ENCODE measurements at places on chromosomes 1 and 21.
A peak's percentile ranks its signal among the peaks of the same experiment; 100 is the strongest.

GRCh38 chr1:20634065-20634593 is 871 bp downstream of the PINK1 start:
- DNase-seq: peak; percentile 33

DNA sequence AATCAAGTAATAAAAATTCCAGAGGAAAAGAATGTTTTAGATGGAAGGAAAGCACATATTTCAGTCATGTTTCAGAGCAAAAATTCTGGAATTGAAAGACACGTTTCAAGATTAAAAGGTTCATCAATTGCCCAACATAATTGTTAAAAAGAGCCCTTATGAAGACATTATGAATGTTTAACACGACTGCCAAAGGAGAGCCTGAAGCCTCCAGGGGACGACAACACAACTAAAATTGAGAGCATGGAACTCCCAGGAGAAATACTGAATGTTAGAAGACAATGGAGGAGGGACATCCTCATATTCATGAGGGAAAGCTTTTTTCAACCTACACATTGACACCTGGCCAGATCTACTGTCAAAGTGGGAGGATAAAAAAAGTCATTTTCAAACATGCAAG is 16.0 kb downstream of the OR2T11 start:
- peak; percentile 77 for DNase-seq

- DNase-seq: no peak
Measured at GRCh38 chr1:209431813-209432442, 151.6 kb upstream of the CAMK1G start.

GRCh38 chr1:32798679-32799416 is 18.3 kb downstream of the YARS1 start:
- peak; percentile 37 for DNase-seq

DNA sequence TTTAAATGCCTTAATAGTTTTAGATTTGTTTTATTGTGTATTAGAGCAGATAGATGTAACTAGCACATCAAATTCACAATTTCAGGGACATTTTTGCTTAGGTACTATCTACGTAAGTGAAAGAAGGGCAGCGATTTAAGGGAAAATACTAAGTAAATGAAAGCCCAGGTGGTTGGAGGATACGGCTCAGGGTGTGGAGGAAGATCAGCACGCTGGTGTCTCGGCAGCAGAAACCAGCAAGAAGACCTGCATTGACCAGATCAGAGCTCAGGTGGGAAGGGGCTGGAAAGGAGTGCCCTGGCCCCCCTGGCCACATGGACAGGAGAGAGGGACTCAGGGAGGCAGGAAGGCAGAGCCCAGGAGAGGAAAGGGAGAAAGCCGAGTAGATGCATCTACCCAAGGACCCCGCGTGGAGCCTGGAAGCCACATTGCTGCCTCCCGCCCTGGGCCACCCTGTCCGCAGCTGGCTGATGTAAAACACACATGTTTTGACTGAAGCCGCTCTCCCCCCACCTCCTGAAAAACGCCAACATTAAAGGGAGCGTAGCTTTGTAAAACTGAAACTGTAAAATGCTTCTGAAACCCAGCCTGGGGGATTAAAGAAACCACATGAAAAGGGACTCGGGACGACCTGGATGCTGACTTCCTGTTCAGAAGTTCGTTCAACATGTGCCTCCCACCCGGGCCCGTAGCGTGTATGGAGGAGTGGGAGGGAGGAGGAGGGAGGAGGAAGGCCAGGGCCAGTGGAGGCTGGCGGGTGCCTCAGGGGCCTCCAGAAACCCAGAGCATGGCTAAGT is 72.6 kb upstream of the TARDBP start:
- peak; percentile 79 for DNase-seq

- DNase-seq: no peak
Measured at GRCh38 chr1:8763888-8764287, 53.6 kb downstream of the RERE start.

GRCh38 chr21:28124541-28124940 is 868.1 kb downstream of the LTN1 start:
- no peak for DNase-seq

- DNase-seq: no peak
Measured at GRCh38 chr21:39434950-39435349, 10.6 kb downstream of the LCA5L start.

GRCh38 chr1:7352974-7353373 is 418.1 kb upstream of the VAMP3 start:
- DNase-seq: no peak

DNA sequence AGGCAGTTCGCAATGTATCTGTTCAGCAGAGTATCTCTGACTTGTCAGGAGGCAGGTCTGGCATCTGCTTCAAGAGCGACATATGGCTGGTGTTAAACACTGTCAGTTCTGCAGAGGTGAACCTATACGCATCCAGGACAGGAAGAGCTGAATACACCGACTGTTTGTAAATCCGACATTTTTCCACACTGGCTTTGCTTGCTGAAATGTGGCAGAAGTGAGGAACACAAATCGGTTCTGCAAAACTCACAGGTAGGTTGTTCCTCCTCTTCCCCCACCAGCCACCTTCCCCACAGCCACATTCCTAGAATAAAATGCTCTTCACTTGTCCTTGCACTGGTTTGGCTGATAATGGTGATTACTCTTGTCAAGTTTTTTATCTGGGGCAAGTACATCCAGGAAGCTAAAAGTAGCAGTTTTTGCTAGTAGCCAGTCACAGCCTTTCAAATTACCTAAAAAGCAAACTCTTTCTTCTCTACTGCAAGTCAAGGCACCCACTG is 289.2 kb downstream of the GRIK1 start:
- no peak for DNase-seq

DNA sequence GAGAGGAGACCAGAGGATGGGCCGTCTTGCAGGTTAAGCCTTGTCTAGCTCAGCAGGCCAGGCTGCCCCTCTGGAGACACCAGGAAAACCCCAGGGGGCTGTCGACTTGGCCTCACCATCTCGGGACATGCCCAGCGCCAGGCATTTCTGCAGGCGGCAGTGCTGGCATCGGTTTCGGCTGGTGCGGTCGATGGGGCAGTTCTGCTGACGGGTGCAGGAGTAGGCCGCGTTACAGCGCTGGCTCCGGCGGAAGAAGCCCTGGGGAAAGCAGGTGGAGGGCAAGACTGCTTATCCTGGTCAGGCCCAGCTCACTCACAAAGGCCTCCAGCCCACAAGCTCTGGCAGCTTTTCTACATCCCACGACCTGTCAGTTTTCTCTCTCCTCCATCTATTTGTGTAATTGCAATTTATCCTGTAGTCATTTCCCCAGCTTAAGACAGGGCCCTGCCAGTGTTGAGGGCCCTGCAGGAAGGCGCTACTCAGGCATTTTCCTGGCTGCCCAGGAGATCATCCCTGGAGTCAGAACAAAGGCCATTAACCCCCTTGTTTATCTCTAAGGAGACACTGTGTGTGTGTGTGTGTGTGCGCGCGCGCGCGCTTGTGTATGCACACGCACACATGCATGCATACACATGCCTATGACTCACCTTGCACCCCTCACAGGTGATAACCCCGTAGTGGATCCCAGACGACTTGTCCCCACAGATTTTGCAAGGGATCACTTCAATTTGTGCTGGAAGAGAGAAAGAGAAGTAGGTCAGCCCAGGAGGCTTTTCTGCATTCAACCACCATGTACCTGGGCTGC is 11.5 kb upstream of the LINGO4 start:
- DNase-seq: no peak

GRCh38 chr21:38857152-38857825 is 51.6 kb downstream of the ETS2 start:
- no peak for DNase-seq

- peak; percentile 6 for DNase-seq
Measured at GRCh38 chr1:225508538-225509375, 80.9 kb upstream of the LBR start.

GRCh38 chr1:67880056-67880601 is 46.9 kb upstream of the GNG12 start:
- no peak for DNase-seq

Data from activated CD8-positive, alpha-beta T cell treated with anti-CD3 and anti-CD28 coated beads for 36 hours (primary cell).